ENCODE measurements at places on chromosomes 6 and 20. TPM values are rescaled to one million over a fixed set of nuclear protein-coding genes. Genes with fewer than 3 reads are reported as not detected.

The RAMACL gene
- 0.32 TPM for total RNA-seq

The ROMO1 gene
- total RNA-seq = 134 TPM

The PPP1R14C gene
- total RNA-seq = not detected

The PI3 gene
- total RNA-seq = not detected

The TTBK1 gene
- total RNA-seq = 2.2 TPM

The LY6G6F gene
- total RNA-seq = not detected

- no peak for ATAC-seq
These were observed 400.3 kb downstream of the TFAP2A start for GRCh38 chr6:10014557-10014956.

GRCh38 chr6:129615020-129615419 lies 95.0 kb downstream of the ARHGAP18 start:
- ATAC-seq = no peak

DNA sequence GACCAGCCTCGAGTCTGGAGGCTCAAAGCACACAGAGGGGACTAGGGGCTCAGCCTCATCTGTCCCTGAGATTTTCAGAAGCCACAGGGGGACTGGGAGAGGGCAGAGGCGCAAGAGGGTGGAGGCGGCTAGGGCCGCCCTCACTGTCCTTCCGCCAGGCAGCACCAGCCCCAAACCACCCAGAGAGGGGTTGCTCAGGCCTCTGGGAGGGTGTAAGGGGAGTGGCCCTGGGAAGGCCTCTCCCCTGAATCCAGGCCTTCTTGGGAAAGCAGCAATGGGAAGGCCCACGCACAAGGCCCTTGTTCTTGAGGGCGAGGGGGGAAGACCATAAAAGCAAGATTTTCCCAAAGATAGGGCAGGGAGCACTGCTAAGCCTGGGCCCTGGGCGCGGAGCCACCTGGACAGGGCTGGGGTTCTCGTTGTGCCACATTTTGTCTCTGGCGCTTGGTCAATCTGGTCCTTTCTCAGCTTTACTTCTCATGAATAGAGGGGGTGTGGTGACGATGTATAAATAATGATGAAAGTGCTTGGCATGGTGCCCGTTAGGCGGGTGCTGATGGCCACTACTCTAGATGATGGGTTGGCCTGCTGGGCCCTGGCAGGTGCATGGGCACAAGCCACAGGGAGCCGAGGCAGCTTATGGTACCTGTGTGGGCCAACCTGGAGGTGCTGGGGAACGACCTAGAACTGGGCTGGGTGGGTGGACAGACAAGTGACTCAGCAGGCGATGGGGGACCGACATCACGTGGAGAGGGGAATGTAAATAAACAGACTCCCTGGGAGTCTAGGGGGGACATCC lies 4.8 kb downstream of the SAMD10 start:
- ATAC-seq = no peak

DNA sequence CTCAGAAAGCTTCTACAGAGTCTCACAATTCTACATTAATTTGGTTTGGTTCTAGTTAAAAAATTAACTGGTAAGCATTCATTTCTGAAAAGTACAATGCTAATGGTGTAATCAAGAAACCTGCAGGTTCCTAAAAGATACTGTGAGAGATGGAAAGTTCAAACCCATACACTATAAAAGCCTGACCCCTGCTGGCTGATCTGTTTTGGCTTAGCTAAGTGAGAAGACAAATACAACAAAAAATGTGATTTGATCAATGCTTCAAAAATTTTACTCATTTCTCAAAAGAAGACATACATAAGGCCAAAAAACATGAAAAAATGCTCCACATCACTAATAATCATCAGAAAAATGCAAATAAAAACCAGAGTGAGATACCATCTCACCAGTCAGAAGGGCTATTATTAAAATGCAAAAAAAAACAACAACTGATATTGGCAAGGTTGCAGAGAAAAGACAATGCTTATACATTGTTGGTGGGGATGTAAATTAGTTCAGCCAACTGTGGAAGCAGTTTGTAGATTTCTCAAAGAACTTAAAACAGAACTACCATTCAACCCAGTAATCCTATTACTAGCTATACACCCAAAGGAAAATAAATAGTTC lies 102.8 kb downstream of the MOXD1 start:
- ATAC-seq = no peak

DNA sequence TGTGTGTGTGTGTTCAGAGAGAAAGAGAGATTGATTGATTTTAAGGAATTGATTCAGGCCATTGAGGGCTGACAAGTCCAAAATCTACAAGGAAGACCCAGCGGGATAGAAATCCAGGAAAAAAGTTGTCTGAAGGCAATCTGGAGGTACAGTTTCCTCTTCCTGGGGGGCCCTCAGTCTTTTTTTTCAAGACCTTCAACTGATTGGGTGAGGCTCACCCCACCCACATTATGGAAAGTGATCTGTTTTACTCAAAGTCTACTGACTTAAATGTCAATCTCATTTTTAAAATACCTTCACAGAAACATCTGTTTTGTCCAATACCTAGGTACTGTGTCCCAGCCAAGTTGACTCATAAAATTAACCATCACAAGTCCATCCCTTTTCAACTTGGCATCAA lies 243.0 kb upstream of the PLN start:
- ATAC-seq = no peak

- peak; percentile 92 for ATAC-seq
These were observed 25.3 kb downstream of the RBCK1 start for GRCh38 chr20:433300-433975.

DNA sequence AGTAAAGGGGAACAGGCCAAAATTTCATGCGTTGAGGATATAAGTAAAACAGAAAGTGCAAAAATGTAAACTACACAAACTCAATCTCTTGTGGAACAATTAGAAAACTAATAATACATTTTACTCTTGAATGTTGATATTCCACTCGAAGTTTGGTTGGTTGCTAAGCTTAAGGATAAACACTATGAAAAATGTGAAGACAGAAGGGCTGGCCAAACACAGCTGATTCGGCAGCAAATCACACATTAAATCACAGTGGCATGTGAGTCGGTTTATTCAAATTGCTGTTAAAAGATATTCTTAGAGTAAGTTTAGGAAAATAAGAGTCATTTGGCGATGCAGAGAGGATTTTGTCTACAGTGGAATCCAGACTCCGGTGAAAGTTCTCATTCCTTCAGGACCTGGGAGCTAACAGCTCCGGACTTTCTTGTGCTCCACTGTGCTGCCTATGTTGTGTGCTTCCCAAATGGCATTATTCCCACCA lies 1.4 kb upstream of the EPM2A start:
- no peak for ATAC-seq

DNA sequence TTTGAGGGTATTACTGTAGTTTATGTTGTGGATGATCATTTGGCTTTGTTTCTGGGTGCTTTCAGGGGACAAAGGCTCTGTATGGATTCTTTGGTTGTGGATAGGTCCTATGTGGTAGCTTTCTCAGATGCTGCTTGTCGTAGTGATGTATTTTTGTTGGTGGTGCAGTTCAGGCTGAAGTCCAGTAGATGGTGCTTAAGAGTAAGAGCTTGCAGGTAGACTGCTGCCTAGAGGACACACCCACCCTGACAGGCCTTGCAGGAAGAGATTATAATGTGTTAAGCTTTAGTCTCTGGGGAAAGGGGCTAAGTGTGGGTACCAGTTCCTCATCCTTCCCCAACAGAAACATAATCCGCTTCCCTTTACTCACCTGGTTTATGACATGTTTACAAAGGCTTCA lies 62.6 kb upstream of the ADGRB3 start:
- peak; percentile 28 for ATAC-seq

DNA sequence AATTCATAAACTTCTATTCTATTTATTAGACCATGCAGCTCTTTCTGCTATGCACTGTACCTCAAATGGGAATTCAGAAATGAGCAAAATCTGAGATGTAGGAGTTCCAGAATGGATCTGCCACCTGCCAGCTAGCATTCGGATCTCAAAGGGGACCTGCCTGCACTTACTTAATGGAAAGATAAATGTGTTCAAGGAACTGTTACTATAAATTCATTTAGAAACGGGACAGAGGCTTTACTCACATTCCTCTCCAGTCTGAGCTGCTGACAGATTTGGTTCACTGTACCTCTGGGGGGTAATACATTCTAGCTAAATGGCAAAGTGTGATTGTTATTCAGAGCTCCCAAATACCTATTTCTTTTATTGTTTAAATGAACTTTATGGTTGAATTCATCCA lies 384.1 kb downstream of the GRIK2 start:
- no peak for ATAC-seq

GRCh38 chr20:45860560-45861220 lies 3.3 kb downstream of the ZSWIM3 start:
- ATAC-seq = no peak

GRCh38 chr6:149234051-149234962 lies 83.2 kb upstream of the TAB2 start:
- ATAC-seq = peak; percentile 73

- no peak for ATAC-seq
These were observed 34.9 kb upstream of the ARHGAP18 start for GRCh38 chr6:129744880-129745237.

DNA sequence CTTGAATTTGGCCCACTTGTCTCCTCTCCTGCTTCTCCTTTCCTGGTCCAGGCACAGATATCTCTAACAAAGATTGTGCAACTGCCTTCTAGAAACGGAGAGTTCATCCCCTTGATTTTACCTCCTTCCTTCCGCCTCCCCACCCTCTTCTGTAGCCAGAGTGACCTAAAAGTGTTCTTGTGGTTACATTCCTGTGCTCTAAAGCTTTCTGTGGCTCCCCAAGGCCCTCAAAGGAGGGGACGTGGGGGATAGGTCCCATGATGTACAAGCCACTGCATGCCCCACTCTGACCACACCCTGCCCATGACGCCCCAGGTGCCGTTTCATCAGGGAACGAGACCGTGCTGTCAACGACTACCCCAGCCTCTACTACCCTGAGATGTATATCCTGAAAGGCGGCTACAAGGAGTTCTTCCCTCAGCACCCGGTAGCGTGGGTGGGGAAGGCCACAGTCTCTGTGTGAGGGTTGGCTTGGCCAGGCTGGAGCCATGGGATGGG lies 8.2 kb downstream of the CDC25B start:
- ATAC-seq = no peak

DNA sequence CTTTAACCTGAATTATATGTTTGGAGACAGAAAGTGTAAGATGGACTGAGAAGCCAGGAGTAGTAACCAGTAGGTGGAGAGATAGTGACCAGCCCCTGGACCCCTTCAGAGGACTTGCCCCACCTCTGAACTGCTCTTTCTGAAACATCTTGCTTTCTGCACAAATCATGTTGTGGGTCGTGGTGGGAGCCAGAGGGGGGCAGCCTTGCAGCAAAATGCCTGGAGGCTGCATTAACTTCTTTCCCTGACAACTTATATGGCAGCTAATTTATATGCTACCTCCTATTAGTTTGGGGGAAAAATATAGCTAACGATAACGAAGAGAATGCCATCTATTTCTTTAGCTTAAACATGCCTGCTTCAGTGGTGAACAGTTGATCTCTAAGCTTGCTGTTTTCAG lies 859.8 kb downstream of the MAFB start:
- no peak for ATAC-seq

DNA sequence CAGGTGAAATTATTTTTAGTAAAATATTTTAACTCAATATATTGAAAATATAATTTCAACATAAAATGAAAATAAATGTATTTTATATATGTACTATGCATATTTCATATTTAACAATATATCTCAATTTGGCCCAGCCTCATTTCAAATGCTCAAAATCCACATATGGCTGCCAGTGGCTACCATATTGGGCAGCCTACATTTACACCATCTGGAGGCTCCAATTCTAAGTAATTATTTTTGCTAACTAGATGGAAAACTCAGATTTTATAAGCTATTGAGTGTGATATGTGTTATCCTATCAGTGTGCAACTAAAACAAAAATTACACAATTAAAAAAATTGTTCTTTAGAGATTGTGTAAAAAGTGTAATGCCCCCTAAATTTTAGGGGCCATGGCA lies 96.9 kb downstream of the SOX4 start:
- ATAC-seq = no peak

DNA sequence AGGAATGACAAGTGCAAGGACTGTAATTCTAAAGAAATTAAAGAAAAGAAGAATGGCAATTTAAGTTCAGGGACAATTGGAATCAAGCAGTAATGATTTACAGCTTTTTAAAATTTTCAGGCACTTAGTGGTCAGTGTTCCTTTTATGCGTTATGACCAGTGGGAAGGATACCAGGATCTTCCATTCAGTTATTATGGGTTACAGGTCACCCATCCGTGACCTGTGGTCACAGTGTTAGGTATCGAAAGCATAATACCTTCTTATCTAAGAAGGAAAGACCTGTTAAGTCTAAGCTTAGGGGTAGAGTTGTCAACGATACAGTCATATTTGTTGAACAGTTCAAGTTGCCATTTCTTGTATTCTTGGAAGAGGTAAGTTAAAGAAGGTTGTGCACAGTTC lies 253.8 kb downstream of the LAMA2 start:
- no peak for ATAC-seq
